Activated CD4-positive, CD25-positive, alpha-beta regulatory T cell treated with anti-CD3 and anti-CD28 coated beads, Interleukin-2, amount 50 U/mL, for 72 hours (primary cell): ENCODE measurements at places on chromosomes 13 and 19.
A peak's percentile ranks its signal among the peaks of the same experiment; 100 is the strongest.

GRCh38 chr13:45500492-45501174 is 35.9 kb downstream of the COG3 start:
- DNase-seq = no peak

DNA sequence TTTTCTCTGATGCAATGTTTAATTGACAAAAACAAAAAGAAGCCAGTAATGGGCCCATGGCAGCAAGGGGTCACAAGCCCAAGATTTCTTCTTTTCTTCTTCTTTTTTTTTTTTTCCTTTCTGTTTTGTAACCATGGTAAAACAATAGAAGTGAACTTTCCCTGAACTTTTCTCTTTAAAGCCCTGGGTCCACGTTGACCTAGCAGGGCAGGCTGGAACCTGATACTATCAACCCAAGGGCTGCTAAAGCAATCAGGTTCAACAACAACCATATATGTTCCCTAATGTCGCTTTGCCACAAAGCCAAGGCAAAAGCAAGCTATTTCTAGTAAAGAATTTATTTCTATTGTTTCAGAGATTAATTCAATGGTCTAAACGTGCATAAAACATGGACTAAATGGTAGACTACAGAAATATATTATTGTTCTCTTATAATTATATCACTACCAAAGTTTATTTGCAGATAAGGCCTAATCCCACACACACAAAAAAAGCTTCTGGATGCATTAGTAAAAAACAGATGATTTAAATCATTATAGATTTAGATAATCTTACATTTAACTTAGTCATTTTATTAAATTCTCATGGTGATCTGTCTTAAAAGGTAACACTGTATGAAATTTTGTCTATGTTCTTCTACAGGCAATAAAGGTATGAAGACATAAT is 153.9 kb downstream of the DACH1 start:
- DNase-seq = no peak

DNA sequence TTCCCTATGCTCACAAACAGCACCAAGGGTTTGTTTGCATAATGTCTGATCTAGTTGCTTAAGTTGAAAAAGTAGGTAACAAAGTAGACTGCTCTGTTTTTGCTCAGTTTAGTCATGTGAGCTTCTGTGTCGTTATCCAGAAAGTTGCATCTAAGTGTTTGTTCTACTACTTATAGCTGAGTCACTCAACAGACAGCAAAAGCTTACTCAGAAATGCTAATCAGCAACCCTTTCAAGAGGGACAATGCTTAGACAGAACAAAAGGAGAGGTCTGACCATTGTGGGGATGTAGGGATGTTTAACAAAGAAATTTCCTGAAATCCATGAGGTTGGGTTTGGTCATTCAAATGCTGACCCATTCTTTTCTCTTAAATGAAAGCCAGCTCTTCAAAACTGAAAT is 106.4 kb downstream of the ATP8A2 start:
- no peak for DNase-seq

DNA sequence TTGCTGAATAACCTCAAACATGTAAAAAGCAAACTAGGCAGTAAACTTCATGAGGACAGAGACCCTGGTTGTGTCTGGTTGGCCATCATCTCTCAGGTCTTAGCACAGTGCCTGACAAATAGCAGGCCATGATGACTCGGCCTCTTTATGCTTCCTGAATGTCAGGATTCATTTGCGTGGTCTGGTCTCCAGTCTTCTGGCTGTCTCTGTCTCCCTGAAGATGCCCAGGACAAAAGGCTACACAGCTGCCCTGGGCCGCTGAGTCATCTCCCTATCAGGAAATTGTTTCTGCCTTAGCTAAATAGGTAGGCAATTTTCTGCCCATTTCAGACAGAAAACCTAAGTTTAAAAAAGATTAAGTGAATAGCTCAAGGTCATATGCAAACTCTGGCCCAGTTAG is 84.1 kb upstream of the FNDC3A start:
- DNase-seq = no peak

DNA sequence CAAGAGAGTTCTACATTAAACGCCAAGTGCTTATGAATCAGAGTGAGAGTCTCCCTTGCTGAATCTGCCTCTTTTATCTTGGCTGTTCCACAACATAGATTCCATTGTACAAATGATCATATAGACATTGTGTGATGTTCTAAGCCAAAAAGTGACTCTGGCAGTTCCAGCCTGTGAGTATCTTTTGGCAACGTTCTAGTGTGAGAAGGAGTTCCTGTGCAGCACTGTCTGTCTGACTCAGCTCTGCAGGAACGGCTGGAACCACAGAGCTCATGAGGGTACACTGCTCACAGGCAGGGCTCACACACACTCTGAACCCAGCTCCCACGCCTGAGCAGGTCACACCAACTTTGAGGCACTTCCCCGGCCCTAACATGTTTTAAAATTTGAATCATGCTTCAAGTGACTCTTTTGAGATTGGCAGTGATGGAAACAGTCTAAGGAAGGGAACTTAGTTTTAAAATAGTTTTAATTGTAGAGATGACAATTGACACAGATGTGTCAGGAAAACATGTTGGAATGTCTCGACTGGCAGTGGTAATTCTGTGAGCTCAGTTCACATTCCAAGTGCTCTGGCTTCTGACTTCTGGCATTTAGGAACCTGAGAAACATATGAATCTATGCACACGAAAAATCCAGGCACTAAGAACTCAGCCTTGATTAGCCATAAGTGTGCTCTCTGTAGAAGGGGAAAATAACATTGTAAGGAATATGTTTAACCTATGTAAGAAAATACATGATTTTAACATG is 272.0 kb downstream of the UQCRFS1 start:
- DNase-seq = no peak

GRCh38 chr13:50693727-50694126 is 149.8 kb downstream of the DLEU7 start:
- no peak for DNase-seq

DNA sequence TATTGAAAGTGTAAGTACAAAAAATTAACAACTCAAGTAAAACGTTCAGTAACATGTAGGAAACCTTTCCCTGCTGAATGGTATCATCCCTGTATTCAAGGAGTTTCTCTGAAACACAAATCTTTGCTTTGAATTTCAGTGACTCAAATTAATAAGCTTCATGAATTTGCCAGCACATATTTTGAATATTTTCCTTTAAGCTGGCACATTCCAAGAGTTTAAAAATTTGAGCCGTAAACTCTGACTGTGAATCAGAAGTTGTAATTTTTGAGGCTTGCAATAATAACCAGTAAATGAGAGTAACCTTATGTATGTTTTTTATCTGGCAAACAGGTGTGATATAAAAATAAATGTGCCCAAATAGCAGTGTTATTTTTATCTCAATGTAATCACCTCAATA is 1722.6 kb upstream of the PRR20A start:
- DNase-seq = no peak

DNA sequence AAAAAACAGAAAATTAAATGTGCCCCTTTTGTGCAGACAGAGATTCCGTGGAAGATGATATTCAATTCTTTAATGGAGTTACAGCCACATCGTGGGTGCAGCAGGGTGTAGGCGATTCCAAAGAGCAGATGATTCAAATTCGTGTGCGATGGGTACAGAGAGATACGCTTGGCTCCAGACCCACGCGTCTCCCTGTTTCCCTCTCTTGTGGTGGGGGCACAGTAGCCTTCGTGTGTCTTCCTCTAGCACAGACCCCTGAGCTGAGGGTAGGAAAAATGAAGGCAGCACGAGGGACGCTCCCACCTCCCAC is 4.8 kb downstream of the TSPAN16 start:
- no peak for DNase-seq

- no peak for DNase-seq
Measured at GRCh38 chr13:44549476-44549875, 26.7 kb downstream of the TSC22D1 start.

DNA sequence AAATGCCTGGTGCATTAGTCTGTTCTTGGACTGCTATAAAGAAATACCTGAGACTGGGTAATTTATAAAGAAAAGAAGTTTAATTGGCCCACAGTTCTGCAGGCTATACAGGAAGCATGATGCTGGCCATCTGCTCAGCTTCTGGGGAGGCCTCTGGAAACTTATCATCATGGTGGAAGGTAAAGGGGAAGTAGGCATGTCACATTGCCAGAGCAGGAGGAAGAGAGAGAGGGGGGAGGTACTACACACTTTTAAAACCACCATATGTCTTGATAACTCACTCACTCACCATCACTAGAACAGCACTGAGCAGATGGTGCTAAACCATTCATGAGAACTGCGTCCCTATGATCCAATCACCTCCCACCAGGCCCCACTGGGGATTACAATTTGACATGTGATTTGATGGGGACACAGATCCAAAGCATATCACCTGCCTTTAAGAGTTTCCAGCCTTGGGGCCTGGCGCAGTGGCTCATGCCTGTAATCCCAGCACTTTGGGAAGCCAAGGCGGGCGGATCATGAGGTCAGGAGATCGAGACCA is 219.0 kb downstream of the KATNAL1 start:
- no peak for DNase-seq

DNA sequence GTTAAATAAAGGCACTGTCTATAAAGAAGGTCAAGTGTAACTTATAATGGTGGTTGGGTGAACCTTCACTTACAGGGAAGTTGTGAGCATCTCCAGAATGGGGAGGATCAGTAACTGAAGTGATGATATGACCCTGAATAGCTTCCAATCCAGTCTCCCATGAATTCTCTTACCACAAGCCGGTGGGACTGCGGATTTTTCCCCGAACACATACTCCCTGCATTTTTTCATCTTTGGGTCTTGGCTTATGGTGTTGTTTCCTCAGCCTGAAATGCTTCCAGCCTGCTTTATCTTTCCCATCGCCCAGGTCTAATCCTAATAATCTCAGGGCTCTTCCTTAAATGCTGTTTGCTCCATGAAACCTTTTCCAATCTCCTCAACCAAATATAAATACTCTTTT is 2.0 kb upstream of the CSNK1A1L start:
- no peak for DNase-seq

GRCh38 chr13:110263888-110264287 is 43.1 kb downstream of the COL4A1 start:
- no peak for DNase-seq

- DNase-seq = no peak
Measured at GRCh38 chr19:1170938-1171754, 2.9 kb downstream of the SBNO2 start.

- no peak for DNase-seq
Measured at GRCh38 chr13:54511366-54511765, 1482.8 kb downstream of the OLFM4 start.

DNA sequence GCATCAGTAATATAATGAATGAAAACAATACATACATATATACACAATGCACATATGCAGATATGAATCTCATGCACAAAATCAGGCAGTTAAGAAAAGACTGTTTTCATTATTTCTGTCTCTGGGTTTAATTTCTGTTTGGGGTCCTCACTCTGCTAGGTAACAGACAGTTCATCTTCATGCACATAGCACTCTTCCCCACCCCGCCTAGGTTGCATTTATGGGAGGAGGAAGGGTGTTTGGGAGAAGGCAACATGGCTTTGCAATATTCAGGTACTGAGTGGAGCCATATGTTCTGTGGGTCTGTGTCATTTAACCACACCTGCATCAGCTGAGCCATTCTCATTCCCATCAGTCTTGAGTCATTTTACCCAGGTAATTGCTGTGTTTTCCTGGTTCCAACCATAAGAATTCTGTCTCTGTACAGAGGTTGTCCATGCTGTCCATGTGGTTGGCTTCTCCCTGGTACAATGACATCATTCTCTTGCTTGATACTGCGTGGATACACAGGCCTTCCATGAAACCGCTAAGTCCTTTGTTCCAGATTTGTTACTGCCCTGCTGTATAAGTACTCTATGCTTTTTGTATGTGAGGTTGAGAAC is 45.3 kb downstream of the RFC3 start:
- no peak for DNase-seq

GRCh38 chr19:47040869-47041268 is 7.6 kb downstream of the TMEM160 start:
- no peak for DNase-seq

DNA sequence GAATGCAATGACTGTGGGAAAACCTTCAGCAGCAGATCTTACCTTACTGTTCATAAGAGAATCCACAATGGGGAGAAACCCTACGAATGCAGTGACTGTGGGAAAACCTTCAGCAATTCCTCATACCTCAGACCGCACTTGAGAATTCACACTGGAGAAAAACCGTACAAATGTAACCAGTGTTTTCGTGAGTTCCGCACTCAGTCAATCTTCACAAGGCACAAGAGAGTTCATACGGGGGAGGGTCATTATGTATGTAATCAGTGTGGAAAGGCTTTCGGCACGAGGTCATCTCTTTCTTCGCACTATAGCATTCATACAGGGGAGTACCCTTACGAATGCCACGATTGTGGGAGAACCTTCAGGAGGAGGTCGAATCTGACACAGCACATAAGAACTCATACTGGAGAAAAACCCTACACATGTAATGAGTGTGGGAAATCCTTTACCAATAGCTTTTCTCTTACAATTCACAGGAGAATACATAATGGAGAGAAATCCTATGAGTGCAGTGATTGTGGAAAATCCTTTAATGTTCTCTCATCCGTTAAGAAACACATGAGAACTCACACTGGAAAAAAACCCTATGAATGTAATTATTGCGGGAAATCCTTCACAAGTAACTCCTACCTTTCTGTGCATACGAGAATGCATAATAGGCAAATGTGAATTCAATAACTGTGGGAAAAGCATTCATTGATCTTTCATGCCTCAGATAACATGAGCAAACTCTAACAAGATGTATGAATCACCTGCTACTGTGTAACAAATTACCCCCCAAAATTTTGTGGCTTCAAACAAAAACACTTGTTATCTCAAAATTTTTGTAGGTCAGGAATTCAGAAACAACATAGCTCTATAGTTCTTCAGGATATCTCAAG is 13.8 kb downstream of the ZNF557 start:
- DNase-seq = no peak

- DNase-seq = no peak
Measured at GRCh38 chr13:106284358-106284757, 251.1 kb downstream of the EFNB2 start.

GRCh38 chr19:53132141-53132991 is at the start of gene ZNF415:
Gene ZNF415, minus strand, starts transcription at chr19:53132910. Its CDS starts 10,234 bp downstream, at chr19:53122676.
- peak; percentile 70 for DNase-seq

- no peak for DNase-seq
Measured at GRCh38 chr13:114229506-114229905, 5.2 kb upstream of the CDC16 start.

GRCh38 chr19:7665076-7665475 is 3.8 kb upstream of the RETN start:
- no peak for DNase-seq

- DNase-seq = no peak
Measured at GRCh38 chr13:53405616-53406015, 377.0 kb downstream of the OLFM4 start.

- DNase-seq = no peak
Measured at GRCh38 chr19:13302526-13303270, 152.5 kb downstream of the IER2 start.

GRCh38 chr19:5623397-5624017 is 624 bp downstream of the SAFB start:
- DNase-seq = no peak

GRCh38 chr19:45455707-45456499 is 11.9 kb upstream of the FOSB start:
- peak; percentile 59 for DNase-seq

GRCh38 chr19:42178791-42179674 is 38.4 kb downstream of the DEDD2 start:
- no peak for DNase-seq
